ENCODE measurements at places on chromosomes 4 and X.

GRCh38 chrX:103629318-103630170 is 769 bp downstream of the TCEAL1 start:
- peak; percentile 47 for DNase-seq

DNA sequence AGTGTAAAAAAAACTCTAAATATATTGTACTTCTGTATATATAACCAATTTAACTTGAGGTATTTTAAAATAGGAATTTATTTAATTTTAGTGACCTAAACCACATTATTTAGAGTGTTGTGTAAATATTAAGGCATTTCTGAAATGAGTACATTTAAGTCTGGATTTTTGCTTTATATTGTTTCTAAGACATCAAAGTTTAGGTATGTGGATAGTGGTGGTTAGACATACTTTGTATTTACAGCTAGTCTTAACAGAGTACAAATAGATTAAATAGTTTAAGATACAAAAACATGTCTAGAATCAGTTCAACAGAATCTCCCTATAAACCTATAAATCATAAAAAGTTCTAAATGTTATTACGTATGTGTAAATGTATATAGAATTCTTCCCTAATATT is 588.5 kb downstream of the TRIML1 start:
- DNase-seq, result no peak

DNA sequence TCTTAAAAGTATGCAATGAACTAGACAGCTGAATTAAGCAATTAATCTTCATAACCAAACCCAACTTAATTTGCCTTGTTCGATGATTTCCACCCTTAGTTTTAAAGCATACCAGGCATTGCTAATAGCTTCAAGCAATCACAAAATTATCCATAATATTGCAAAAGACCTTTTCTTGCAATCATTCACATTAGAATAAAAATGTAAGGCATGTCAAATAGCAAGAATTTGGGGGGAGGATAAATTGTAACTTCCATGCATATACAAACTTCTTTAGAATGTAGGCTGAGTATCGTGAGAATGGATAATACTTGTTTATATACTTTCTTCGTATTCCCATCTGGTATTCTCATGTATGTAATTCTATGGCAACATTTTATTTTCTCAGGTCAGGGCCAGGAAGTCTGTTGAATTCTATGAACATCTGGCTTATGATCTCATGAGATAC is 28.7 kb upstream of the BMP2K start:
- DNase-seq, result no peak

DNA sequence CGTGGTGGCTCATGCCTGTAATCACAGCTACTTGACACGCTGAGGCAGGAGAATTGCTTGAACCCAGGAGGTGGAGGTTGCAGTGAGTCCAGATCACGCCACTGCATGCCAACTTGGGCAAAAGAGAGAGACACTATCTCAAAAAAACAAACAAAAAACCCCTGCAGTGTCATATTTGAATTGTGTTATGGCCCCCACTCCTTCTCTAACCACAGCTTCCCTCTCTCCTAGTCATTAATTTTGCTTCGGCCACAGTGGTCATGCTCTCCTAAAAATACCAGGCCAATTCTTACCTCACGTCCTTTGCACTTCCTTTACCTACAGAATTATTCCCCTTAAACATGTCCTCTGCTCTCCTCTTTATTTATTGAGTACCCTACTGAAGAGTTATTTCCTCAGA is 206.1 kb downstream of the PPP3CA start:
- DNase-seq, result no peak

DNA sequence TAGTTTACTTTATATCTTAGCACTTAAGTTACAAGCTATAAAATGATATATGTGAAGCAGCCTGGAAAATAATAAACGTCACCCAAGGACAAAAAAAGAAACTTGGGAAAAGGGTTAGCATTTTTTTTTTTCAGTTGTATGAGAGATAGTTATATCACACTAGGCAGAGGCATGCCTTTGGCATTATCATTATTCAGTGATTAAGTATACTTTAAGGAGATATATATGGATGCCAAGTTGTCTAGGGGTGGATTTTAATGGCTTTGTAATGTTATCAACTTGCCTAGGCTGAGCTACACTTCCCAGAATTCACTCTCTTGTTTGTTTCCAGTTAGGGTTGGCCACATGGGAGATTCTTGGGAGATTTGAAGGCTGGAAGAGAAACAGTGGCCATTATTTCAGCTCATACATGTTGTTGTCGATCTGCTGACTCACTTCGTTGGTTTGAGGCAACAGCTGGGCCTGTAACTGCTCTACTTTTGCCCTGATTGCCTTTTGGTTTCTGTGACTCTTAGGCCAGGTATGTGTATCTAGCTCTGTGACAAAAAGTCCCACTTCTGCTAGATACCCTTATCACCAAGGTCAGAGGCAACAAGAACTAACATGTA is 11.5 kb upstream of the SRPX start:
- peak; percentile 18 for DNase-seq

DNA sequence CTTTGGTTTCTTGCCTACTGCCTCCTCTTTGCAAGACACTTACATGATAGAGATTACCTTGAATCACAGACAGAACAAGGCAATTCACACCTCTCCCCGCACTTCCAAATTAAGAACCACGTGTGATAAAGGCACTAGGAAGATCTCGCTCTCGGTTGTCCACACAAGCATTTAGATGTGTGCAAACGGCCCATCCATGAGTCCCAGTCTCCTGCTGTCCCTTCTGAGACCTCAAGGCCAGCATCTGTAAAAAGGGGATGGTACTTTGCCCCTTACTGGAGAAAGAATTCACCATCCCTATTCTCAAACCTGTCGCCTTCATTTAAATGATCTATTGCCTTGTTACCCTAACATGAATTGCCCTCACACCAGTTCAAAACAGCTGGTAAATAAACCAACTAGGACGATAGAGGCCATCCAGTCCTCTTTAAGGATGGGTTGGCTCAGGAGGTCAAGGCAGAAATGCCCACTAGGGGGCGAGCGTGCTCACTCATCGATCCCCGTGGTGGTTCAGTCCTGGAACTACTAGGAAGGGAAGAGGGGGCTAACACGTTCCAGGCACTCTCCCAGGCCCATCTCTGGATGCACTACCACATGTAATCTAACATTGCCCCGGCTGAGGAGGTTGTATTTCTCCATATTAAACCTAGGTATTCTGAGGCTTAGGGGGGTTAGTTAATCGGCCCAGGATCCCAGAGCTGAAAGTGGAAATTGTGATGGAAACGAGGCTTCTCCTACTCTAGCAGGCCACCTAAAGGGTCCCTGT is 95.8 kb downstream of the DHX15 start:
- peak; percentile 57 for DNase-seq

DNA sequence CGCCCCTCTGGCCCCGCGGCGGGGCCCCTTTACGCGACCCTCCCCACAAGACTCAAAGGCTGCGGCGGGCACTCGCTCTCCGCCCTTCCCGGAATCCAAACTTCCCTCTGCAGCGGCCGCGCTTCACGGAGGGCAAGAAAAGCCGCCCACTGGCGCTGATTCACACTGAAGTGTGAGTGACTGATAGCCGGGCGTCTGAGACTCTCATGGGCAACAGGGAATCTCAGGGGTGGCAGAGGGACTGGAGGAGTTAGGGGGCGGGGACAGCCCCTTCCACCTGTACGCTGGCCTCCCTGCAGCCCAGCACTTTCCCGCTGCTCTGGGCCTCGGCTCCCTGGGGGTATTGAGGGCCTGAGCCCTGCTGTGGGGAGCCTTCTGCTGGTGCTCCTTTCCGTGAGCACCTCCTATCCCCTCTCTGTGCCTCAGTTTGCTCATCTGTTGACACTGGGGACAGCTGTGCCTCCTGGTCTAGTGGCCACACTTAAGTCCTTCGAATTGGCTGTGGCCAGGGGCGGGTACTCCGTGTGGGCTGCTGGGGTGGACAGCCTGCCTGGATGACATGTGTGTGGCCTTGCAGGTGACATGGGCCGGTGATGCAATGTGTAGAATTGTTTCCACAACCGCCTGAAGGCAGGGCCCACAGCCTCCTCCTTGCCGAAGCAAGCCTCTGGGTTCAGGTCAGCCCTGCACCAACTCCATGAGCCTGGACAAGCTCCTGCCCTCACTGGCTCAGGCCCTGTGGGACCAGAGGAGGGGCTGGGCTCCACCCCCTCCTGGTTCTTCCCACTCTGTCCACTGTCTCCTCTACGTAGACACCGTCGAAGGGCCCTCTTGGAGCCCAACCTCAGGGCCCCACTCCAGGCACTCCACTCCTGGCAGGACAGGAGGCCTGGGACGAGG is 951 bp downstream of the SH3BP2 start:
- peak; percentile 18 for DNase-seq

- DNase-seq, result no peak
Measured at GRCh38 chr4:24824720-24825119, 29.3 kb downstream of the SOD3 start.

DNA sequence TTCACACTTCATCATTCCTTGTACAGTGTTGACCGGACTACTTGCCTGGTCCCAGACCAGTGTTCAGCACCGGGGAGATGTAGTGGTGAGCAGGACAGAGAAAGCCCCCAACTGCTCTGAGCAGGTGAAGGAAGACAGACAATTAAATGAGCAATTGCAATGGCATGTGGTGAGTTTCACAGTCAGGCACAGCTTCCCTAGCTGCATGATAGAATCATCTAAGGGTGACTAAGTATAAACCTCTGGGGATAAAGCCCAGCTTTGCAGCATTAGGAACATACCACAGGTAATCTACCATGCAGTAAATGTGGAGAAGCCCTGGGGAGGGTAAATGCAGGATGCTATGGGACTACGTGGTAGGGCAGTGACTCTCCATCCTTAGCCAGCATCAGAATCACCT is 47.8 kb downstream of the TMA16 start:
- DNase-seq, result peak; percentile 25

GRCh38 chrX:140521393-140521792 is 16.5 kb upstream of the SOX3 start:
- DNase-seq, result no peak

- no peak for DNase-seq
Measured at GRCh38 chr4:62618042-62618441, 1417.9 kb downstream of the ADGRL3 start.

DNA sequence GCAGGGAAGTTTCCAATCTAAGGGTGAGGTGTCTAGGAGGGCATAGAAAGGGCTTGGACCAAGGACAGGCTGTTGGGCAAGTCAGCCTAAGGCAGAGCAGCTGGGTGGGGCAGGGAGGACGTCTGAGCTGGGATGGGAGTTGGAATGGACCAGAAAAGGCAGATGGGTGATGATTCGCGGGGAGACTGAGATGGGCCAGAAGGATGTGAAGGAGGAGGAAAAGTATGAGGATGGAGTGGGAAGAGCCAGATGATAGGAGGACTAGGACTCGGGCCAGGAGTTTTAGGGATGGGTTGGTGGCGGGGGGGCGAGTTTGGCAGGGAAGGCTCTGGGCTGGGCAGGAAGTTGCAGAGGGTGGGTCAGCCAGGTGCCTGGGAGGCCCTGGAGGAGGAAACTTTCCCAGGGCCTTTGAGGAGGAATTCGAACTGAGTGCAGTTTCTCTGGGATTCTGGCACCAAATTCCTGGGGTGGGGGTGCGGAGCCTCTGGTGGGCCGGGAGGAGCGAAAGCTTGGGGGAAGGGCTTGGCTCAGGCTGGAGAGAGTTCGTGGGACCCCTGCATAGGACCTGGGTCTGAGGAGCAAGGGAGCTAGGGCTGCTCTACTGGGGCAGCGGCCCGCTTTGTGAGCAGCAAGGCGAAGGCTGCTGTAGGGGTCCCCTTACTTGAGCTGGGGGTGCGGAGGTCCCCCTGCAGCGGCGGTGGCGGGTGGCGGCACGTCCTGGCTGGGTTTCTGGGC is 8.7 kb upstream of the TIMP1 start:
- DNase-seq, result peak; percentile 60

GRCh38 chr4:168796362-168797106 is 213.5 kb downstream of the CBR4 start:
- peak; percentile 69 for DNase-seq

- DNase-seq, result peak; percentile 21
Measured at GRCh38 chr4:2935762-2936743, 27.2 kb downstream of the NOP14 start.

- DNase-seq, result no peak
Measured at GRCh38 chr4:74628852-74629620, 165.3 kb downstream of the BTC start.

- DNase-seq, result no peak
Measured at GRCh38 chr4:80333121-80333520, 2.4 kb upstream of the CFAP299 start.

DNA sequence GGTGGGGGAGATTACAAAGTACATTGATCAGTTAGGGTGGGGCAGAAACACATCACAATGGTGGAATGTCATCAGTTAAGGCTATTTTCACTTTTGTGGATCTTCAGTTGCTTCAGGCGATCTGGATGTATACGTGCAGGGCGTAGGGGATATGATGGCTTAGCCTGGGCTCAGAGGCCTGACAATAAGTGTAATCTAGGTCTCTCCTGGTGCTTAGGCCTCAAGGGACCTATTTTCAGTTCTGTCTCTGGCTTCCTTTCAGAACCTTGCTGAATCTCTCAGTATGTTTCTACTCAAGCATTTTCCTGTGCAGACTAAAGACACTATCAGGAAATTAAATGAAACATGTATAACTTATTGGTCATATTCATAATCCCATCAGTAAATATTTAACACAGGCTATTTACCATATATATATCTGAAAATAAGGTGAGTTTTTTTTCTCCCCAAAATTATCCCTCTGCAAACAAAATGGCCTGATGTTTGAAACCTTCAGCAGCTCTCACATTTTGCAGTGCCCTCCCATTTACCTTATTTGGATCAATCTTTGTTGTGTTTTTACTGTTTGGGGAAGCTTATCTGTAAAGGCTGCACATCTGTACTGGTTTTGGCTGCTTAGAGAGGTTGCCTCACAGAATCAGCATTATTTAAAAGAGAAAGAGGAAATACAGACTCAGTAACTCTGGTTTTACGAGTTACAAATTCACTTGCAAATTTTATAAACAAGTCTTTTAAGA is 2.3 kb upstream of the ZCCHC4 start:
- DNase-seq, result no peak

GRCh38 chr4:1018147-1019020 is 7.0 kb downstream of the FGFRL1 start:
- no peak for DNase-seq

GRCh38 chrX:79371640-79372039 is 4.5 kb upstream of the ITM2A start:
- DNase-seq, result no peak

GRCh38 chrX:24259544-24260240 is 54.2 kb downstream of the SUPT20HL2 start:
- DNase-seq, result peak; percentile 15

DNA sequence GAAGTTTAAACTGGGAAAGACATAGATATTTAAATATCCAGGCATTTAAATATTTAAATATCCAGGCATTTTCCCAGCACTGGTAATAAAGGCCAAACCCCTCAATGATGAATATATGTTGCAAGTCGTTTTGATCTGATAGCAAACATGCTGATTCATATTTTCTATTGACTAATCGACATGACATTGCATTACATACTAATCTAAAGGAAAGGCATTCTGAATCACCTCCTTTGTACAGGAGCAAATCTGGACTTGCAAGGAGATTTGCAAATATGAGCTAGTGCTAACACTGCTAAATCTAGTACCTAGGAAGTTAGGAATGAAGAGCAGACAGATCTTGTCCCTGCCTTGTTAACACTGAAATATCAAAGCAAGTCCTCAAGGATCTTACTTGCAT is 207.3 kb downstream of the SLC7A11 start:
- no peak for DNase-seq

- DNase-seq, result peak; percentile 3
Measured at GRCh38 chrX:102154900-102155805, 624 bp downstream of the BEX5 start.

- no peak for DNase-seq
Measured at GRCh38 chr4:147617841-147618691, 869 bp downstream of the TMEM184C start.
